T follicular helper cell (primary cell): ENCODE measurements at places on chromosomes 5 and 9.
A peak's percentile ranks its signal among the peaks of the same experiment; 100 is the strongest.

GRCh38 chr5:87195616-87196015 is 72.1 kb upstream of the RASA1 start:
- DNase-seq: no peak

DNA sequence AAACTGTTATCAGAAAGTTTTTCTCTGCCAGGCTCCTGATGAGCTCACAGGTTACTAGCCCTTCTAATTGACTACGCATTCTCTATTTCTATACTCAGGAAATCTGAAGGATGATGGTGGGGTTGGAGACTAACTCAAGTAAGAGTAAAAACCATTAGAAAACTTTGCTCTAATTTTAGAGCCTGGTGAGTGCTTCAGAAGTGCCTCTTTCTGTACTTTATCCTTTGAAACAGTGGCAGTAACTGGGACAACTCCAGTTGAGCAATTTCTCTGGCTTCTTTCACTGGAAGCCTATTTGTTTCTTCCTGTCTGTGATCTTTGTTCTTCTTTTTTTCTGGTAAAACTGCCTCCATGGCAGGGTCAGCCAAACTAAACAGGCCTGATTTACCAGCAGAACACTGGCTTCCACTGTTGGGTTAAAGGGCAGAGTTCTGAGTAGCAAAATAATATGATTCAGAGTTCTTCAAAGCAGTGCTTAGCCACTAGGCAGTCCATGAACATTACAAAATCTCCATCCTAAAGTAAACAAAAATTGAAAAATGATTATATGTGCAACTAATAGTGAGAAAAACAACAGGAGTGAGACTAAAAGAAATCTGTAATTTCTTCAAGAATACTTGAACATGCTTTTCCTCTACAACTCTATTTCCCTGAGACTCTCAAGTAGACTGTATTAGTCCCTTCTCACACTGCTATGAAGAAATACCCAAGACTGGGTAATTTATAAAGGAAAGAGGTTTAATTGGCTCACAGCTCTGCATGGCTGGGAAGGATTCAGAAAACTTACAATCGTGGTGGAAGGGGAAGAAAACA is 79.8 kb downstream of the MROH2B start:
- DNase-seq: no peak

DNA sequence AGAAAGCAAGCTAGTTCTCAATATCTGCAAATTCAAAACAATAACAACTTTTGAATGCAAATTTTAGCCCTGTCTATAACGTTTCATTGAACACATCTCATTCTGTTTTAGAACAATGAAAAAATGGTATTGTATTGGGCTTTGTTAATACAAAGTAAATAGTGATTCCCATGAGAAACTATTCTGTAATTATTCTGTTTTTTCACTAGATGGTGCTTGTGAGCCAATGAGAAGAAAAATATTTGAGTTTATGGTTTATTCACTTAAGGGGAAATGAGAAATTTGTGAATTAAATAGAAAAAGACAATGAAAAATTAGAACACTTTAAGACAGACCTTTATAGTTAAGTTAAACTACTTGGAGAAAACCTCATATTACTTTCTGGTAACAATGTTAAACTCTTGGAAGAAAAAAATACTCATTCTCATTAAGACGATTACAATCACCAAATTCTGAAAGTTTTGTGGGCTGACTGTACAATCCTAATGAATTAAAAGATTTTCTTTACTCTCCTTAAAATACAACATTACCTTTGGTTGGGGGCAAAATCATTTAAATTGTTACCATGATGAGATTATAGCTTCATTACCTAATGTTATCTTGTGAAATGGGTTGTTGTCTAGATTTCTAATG is 127.0 kb downstream of the NNT start:
- DNase-seq: no peak

GRCh38 chr5:79109527-79110492 is 1.8 kb upstream of the BHMT start:
- DNase-seq: peak; percentile 2

GRCh38 chr5:61866930-61867329 is 439.1 kb upstream of the KIF2A start:
- DNase-seq: no peak

- no peak for DNase-seq
These were observed 393.7 kb upstream of the PDE4D start for GRCh38 chr5:60287174-60287771.

GRCh38 chr9:137458194-137459151 is 661 bp downstream of the NSMF start:
- no peak for DNase-seq

DNA sequence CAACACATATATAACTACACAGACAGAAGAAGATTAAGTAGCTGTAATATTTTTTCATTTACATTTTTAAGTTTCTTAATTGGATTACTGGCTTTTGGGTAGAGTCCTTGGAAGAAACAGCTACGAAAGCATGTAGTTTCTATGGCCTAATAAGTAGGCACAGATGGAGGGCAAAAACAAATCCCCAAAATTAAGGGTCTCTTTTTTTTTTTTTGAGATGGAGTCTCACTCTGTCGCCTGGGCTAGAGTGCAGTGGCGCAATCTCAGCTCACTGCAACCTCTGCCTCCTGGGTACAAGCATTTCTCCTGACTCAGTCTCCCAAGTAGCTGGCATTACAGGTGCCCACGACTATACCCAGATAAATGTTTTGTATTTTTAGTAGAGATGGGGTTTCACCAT is 27.1 kb upstream of the MTMR12 start:
- DNase-seq: no peak

DNA sequence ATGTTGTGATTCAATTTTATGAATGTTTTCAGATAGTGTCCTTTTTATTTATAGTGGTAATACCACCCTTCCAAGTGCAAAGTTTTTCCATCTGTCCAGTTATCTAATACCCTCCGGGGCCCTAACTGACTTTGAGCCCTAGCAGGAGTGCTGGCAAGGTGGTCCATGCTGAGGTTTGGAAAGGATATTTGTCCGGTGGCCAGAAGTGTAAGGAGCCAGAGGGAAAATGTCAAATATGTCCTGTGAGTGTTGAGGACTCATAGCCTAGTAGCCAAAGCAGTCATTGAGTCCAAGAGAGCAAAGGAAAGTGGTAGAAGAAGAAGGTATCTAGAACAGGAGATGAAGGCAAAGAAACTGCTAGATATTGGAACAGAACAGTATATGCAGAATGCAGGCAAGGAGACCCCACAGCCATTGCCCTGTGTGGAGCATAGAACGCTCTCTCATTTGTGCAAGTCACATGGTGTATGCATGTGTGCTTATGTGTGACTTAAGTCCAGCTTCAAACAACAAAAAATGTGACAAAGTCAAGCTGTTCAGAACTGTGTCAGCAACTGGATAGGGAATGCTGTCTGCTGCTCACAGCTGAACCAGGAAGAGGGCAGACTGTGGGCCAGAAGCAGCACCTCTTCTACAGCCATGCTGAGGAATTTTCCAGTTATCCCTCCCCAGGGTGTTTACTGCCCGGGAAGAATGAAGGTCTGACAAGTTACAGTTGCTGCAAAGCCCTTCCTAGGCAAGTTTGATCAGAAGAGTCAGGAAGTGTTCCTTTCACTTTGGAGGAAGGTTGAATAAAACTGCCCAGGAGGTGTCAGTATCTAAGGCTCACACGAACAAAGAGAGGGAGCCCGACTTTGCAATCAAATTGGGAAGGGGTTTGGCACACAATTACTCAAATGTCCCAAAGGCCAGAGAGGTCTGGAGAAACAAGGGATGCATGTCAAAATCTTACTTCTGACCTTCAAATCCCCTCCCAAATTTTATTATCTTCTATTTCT is 463.3 kb upstream of the DMAC1 start:
- no peak for DNase-seq

- no peak for DNase-seq
These were observed 30.3 kb downstream of the ANGPTL2 start for GRCh38 chr9:127092041-127092608.

DNA sequence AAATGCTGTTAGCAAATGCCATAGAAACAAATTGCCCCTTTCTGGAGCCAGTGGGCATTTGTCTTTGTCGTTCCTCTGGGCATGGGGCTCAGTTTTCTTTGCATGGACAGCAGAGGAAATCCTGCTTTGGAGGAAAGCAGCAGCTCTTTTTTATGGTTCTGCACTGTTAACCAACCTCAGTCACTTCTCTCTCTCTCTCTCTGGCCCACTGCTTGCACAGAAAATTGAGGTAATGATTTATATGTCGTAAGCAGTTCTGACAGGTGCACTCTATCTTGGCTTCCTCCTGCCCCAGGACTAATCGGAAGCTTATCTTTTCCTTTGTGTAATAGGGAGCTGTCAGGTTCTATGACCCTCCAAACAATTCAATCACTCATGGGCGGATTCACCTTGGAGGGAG is 159.6 kb upstream of the GPR151 start:
- no peak for DNase-seq

- no peak for DNase-seq
These were observed 3.5 kb upstream of the LRRC14B start for GRCh38 chr5:187617-188451.

DNA sequence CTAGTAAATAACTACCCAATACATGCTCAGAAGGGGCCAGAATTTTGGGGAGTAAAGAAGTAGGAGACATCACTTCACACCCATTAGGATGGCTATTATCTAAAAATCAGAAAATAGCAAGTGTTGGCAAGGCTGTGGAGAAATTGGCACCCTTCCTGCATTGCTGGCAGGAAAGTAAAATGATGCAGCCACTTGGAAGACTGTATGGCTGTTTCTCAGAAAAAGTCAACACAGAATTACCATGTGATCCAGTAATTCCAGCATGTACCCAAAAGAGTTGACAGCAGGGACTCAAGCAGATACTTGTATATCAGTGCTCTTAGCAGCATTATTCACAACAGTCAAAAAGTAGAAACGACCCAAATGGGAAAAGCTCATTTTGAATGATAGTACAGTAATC is 107.6 kb downstream of the APBA1 start:
- DNase-seq: no peak

GRCh38 chr9:111455638-111456037 is 28.5 kb downstream of the ECPAS start:
- no peak for DNase-seq

DNA sequence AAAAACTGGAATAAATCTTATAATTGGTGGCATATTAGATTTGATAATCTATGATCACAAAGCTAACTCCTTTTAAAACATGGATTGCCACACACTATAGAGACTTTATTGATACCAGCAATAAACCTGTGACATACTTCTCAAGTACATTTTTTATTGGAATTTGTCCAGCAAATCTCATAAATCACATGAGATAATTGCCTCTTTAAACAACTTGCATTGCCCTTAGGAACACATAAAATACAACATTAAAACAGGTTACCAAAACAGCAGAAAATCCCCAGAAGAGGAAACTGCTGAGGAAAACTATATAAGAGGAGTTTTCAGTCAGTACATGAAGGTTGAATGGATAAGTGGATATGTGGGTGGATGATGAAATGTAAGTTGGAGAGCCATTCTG is 124.6 kb downstream of the SNCAIP start:
- no peak for DNase-seq
